ENCODE measurements at places on chromosomes 6 and 20.

DNA sequence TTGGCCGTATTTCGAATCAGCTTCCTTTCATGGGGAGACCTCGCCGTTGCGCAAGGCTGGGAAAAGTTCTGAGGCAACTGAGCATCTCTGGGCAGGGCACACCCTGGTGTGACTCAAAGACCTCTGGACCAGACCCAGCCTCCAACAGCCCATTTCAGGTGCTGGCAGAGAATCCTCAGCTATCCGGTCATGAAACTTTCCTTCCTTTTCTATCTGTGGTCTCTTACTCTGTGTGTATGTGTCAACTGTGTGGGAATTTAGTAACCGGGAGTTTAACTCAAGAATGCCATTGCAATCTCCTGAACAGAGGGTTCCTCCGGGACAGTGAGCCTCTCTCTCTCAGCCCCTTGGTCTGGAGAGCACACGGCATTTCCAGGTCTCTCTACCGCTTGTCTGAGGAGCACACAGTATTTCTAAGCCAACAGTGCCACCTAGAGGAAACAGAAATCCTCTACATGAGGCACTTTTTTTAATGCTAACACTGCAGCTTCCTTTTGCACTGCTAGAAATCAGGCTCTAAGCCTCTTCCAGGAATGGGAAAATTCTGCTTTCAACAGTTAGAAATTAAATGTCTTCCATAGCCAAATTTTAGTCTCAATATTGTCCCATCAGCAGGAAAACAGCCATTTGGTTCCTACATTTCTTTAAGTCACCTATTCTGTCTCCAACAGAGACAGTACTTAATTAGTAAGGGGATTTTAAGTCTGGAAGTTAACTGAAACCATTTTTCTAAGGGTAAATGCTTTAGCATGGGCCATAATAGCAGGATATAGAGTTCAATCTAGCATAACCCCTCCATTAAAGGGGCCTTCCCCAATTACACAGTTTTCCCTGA, 32.7 kb downstream of the PLN start:
- peak; percentile 70 for DNase-seq

DNA sequence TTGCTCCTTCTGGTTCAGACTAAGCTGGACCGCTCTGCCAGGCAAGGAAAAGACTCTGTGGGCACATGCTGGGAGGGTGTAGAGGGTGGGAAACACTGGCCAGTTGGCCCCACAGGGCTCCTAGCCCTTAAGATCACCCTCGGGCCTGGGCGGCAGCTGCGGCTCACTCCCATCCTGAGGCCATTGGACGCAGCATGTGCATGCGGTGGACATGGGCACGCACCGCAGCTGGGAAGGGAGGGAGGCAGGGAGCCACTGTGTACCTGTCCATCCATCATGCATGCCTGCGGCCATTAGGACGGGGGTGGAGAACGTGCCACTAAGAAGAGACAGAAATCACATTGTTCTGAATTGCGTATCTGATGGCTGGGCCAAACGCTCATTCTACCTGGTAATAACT, 140.1 kb upstream of the THBS2 start:
- no peak for DNase-seq

DNA sequence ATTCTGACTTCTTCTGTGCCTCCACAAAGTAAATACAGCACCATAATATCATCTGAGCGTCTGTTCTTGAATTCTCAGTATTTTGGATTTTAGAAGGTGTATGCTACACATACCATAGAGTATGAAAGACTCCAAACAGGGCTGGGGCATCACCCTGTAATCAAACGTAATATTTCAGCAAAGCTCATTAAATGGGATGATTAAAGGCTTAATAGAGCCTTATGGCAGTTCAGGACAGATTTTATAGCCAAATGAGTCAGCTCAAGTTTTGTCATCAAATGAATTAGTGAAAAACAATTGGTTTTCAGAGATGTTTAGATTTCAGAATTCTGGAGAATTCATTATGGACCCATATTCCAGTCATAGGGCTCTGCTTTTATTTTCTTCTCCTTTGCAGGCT, 68.9 kb downstream of the TULP4 start:
- no peak for DNase-seq

- no peak for DNase-seq
These were observed 543.0 kb downstream of the GRIK2 start for GRCh38 chr6:101936516-101936915.

DNA sequence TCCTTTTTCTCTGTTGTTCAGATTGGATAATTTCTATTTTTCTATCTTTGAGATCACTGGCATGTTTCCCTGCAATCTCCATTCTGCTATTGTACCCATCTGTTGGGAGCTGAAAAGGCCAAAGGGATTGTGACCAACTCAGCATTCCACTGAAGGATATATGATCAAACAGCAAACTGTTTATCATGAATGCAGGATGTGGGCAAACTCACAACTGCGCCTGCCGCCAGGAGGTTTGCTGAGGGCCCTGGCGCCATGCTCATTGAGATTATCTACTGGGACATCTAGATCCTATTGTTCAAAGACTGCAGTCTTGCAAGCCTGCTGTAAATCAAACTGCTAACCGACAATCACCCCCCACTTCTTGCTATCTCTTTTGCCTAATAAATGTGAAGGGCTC, 3.8 kb upstream of the FKBP1A start:
- no peak for DNase-seq

Data from suppressor macrophage treated with lipopolysaccharide for 4 hours (primary cell).